ENCODE measurements at places on chromosomes 5 and 9.
A peak's percentile ranks its signal among the peaks of the same experiment; 100 is the strongest.

DNA sequence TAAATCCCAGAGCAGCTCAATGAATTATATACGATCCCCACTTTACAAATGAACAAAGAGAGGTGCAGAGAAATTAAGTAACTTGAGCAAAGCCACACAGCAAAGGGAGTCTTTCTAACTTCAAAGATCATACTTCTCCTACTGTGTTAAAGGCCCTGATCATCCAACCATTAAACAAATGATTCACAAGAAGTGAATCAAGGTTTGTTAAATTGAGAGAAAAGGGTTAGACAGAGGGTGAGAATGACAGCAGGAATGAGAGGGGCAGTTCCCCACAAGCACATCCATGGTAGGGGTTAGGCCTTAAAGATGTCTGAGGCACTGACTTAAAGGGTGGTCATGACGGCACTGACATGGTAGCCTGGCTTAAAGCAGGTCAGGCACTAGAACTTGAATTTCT is 10.7 kb downstream of the IDNK start:
- DNase-seq = no peak

GRCh38 chr5:77607324-77607723 is 31.2 kb downstream of the OTP start:
- no peak for DNase-seq

- DNase-seq = no peak
Observed at GRCh38 chr5:57435701-57436134, 46.9 kb downstream of the ACTBL2 start.

DNA sequence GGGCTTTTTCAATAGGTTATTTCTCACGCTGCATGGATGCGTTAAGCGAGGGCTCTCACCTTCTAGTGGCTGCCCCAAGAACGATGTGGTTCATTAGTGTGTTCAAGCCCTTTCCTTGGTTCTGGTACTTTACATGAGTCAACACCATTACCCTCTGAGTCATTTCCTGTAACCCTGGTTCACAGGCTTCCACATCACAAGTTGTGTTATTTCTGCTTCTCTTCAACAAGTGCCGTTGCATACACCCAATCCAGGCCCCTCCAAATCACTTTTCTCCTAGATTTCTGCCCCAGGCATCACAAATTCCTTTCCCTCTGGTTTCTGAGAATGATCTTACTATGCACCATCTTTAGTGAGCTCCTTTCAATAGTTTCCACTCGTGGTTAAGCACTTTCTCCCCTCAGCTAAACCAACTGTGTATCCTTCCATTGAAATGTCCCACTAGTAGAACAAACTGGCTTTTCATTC is 69.5 kb upstream of the RAD23B start:
- DNase-seq = peak; percentile 19

DNA sequence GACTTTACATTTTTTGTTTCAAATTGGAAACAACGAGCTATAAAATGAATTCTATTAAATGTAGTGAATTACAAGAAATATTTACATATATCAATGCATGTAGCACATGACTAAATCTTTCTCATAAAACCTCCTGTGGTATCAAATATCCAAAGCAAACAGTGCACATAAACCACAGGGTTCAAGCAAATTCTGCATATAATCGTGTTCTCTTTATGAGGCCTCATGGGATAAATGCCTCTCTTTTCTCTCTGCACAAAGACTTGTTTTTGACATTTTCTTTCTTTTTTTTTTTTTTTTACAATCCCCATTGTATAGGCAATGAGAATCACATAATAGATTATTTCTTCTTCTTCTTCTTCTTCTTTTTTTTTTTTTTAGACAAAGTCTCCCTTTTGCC is 1117.2 kb upstream of the DMAC1 start:
- no peak for DNase-seq

DNA sequence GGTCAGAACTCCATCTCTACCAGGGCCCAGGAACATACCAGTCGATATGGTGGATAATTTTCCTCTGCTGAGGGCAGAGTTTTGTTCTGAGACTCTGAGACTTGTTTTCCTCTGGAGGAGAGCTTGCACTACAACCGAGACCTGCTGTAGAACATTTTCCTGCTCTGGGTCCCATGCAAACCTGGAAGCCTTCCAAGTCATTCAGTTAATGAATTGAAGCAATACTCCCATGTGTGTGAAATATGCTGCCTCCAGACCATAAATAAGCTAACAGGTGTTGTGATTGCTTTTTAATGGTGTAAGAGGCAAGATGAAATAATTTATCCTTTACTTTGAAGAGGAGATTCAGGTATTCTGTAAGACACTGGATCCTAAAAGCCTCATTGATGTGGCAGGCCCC is 372.8 kb downstream of the TMEM167A start:
- no peak for DNase-seq

- no peak for DNase-seq
Observed at GRCh38 chr9:5805478-5805877, 27.4 kb downstream of the ERMP1 start.

DNA sequence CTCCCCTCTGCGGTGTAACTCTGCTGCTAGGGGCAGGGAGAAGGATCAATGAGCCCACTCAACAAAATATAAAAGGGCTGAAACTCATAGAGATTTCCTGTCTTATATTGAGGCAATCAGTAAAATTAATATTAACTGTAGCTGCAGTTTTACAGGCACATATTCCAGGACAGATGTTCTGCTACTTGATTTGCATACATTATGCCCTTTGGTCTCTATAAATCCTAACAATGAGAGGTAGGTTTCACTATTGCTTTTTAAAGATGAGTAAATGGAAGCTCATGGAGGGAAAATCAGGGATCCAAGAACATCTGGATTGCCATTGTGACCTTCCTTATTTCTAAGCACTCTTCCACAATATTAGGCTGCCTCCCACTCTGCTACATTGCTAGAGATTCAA is 23.5 kb upstream of the TRIM32 start:
- DNase-seq = no peak

- DNase-seq = no peak
Observed at GRCh38 chr5:62614355-62614754, 35.7 kb downstream of the LRRC70 start.

GRCh38 chr9:99459919-99460318 is 237.8 kb downstream of the SEC61B start:
- no peak for DNase-seq

DNA sequence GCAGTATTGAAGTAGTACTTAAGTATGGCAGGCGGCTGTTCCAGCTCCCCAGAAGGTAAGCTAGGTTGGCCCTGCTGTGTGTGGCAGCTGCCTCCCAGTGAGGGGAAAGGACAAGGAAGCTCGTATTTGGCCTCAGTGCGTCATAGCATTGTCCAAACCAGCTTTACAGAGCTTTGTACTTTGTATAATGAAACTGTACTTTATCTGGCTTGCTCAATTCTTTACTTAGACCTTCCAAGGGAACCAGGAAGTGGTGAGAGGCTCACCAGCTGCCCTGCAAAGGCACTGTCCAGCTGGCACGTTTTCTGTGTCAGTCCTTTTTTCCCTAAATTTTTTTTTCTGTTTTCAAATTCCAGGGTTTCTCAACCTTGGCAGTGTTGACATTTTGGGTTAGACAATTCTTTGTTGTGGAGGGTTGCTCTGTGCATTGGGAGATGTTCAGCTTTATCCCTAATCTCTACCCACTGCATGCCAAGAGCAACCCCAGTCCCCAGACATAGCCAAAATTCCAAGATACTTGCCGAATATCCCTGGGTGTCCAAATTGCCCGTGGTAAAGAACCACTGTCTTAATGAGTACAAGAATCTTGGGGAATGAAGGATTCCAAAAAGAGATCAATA is 474.5 kb downstream of the LRRC70 start:
- no peak for DNase-seq

DNA sequence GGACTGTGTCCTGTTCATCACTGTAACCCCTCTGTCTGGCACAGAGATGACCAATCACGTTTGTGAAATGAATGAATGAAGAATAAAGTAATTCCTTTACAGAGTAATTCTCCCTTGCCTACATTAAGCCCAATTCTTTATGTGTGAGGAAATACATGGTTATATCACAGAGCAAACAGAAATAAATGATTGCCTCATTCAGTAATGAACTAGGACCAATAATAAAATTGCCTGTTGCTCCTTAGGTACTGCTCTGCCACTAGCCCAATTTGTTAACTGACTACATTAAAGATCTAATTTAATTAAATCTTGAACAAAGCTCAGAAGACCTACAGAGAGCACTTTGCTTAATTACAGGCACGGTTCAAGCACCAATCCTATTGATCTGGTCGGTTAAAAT is 121.8 kb downstream of the DCP2 start:
- no peak for DNase-seq

DNA sequence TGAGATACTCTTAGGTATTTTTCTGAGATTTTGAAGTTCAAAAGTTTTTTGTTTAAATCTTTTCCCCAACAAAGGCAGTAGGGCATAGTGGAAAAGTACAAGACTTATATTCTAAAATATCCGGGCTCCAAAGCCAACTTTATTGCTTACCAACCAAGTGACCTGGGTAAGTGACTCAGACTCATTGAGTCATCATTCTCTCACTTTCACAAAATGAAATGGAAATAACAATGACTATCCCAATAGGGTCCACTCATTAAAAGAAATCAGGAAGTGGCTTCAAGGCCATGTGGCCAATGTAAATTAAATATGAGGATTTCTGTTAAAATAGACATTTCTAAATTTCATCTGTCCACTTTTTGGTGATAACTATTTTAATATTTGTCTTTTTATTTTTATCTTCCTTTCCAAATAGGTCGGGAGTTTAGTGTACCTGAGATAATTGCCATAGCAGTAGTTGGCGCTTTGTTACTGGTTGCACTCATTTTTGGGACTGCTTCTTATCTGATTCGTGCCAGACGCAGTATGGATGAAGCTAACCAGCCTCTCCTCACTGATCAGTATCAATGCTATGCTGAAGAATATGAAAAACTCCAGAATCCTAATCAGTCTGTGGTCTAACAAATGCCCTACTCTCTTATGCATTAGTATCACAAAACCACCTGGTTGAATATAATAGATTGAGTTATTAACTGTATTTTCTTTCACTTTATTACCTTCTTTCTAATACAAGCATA is 15.5 kb downstream of the TYRP1 start:
- no peak for DNase-seq

GRCh38 chr9:128127990-128128835 is 684 bp upstream of the PTGES2 start:
- peak; percentile 86 for DNase-seq

- no peak for DNase-seq
Observed at GRCh38 chr9:14207352-14207995, 106.5 kb downstream of the NFIB start.

- no peak for DNase-seq
Observed at GRCh38 chr9:74630228-74630627, 133.1 kb downstream of the RORB start.

DNA sequence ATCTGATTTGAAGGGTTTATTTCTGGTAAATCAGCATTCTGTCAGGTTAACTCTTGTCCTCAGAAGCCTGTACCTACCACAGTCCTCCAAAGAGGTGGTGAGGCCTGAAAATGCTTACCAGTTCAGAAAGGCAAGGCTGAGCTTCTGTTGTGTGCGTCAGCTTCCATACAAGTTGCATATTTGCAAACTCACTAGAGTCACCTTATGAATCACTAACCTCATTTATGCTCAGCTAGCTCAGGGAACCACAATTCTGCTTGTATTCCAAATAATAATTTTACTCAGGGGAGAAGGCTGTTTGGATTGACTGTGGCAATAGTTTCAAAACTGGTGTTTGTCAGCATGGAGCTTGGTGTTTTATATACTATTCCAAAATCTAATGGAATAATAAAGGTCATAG is 355.1 kb upstream of the RFX3 start:
- no peak for DNase-seq

GRCh38 chr9:75088646-75089372 is 495 bp downstream of the OSTF1 start:
- peak; percentile 41 for DNase-seq

- no peak for DNase-seq
Observed at GRCh38 chr5:96065685-96066385, 104.2 kb upstream of the ELL2 start.

- DNase-seq = no peak
Observed at GRCh38 chr9:1709347-1709746, 305.8 kb upstream of the SMARCA2 start.

DNA sequence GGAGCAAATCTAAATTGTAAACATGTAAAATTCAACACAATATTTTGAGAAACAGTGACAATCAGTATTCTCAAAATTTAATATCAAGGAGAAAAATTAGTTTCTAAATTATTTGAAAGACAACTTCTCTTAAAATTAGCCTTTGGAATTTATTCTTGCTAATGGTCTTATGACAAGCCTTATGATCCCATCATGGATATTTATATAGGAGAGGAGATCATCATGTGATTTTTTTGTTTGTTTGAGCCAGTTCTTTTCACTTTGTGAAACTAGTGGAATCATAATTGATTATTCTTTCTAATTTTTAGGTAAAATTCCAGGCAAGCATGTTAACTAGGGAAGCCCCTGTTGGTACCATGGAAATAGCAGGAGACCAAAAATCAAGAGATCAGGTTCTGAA is 24.7 kb downstream of the DMXL1 start:
- no peak for DNase-seq

DNA sequence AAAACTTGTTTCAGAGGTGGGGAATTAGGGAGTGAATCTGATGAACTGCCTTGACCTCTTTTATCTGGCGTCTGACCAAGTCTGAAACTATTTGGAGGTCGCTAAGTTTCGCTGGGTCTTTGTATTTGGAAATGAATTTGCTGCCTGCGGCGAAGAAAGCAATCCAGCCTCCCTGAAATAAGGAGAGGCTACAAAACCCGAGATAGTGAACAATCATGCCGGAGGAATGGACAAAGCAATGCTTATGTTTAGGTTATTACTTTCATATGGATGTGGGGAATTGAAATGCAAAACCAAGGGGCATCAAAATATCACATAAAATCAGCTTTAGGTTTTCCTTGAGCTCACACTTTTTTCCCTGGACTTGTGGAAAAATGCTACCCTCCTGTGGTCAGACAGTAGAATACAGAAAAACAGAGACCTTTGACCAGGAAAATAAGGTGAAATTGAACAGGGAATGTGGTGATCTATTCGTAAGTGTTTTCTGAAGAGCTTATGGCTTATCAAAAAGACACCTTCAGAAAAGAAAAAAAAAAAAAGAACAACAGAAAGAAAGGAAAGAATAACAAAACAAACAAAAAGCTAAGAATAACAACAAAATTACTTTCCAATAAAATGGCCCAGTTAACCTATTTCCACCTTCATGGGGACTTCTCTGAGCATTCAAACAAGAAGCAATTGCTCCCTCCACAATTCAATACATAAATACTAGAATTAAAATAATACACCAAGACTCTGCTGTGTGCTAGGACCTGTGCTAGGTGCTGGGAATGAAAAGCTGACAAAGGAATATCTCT is 68.6 kb upstream of the DPYSL3 start:
- DNase-seq = no peak

DNA sequence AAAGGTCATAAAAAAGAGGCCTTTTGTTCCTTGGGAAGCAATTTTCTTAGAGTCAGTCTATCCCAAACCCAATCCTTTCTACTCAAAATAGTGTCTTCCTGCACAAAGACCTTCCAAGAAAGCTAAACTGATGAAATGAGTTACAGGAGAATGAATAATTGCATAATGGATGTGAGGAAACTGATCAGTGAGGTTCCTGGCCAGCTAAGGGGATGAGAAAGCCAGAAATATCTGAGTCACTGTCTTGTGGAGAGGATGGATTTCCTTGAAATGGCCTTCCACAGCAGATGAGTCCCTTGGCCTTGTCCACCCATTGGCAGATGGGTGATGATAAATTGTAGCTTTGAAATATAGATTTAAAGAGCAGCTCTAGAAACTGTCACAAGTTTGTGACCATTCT is 756.1 kb downstream of the DNAH5 start:
- DNase-seq = no peak

Data from CD4-positive, alpha-beta T cell treated with Interleukin-15 for 1 hour (primary cell).